Activated CD8-positive, alpha-beta memory T cell treated with anti-CD3 and anti-CD28 coated beads, Interleukin-2, amount 50 U/mL, for 4 hours (primary cell): ENCODE measurements at places on chromosomes 2 and 18.
A peak's percentile ranks its signal among the peaks of the same experiment; 100 is the strongest.

- DNase-seq, result no peak
Observed at GRCh38 chr2:202054679-202055078, 18.4 kb upstream of the KIAA2012 start.

DNA sequence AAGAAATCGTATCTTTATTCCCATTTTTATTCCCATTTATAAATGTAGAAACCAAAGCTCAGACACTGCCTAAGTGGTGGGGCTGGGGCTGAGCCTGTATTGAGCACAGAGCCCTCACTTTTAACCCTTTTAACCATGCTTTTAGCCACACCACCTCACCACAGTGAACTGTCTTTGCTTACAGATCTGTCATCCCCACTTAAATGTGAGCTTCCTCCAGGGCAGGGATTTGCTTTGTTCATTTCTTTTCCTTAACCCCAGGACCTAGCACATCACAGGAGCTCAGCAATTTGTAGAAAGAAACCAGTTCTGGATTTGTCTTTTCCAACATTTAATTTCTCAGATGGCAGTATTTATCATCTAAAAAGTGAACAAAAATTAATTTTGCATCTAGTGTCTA is 2.2 kb downstream of the BOD1L2 start:
- no peak for DNase-seq

- no peak for DNase-seq
Observed at GRCh38 chr2:212904646-212905045, 246.8 kb downstream of the IKZF2 start.

DNA sequence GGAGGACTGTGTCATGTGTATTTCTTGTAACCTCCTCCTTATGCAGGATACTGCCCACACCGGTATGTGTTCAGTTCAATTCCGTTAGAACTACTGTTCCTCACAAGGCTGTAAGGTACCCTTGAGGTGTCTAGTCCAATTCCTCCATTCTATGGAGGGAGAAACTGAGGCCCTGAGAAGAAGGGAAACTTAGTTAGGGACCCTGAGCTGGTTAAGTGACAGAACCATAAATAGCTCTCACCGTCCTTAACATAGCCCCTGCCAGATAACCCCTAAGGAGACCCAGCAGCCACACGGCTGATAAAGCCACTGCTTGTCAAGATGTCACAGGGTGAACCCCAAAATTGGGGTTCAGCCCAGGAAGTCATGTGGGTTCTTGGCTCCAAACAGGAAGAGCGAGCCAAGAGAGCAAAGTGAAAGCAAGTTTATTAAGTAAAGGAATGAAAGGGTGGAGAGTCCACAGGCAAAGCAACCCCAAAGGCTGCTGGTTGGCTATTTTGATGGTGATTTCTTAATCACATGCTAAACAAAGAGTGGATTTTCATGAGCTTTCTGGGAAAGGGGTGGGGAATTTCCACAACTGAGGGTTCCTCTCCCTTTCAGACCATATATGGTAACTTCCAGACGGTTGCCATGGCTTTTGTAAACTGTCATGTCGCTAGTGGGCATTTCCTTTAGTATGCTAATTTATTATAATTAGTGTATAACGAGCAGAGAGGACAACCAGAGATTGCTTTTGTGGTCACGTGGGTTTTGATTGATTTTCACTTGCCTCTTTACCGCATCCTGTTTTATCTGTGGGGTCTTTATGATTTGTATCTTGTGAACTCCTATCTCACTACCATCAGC is 83.4 kb upstream of the RTN4 start:
- no peak for DNase-seq

- DNase-seq, result peak; percentile 18
Observed at GRCh38 chr2:148875387-148876051, 492 bp downstream of the KIF5C start.

- no peak for DNase-seq
Observed at GRCh38 chr2:171271971-171272436, 111.3 kb upstream of the TLK1 start.

- no peak for DNase-seq
Observed at GRCh38 chr2:234670052-234670451, 173.2 kb upstream of the ARL4C start.

DNA sequence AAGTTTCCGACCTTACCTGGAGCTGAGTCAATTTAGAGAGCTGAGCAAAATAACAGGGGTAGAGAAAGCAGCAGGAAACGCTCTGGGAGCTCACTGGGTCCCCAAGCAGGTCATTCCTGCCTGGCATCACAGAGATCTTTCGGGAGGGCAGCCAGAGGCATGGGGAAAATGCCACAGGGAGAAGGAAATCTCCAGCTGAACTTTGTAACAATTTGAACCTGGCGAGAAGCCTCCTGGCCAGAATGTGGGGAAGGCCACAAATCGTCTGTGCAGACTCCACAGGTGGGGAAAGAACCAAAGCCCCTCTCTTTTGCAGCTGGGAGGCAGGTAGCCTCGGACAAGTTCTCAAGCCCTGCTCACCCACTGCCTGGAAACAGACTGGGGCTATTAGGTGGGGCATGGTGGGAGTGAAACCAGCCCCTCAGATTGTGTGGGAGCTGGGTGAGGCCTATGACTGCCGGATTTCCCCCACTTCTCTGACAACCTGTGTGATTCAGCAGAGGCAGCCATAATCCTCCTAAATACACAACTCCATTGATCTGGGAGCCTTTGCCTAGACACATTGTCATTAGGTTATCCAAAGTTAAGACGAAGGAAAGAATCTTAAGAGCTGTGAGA is 53.9 kb downstream of the INO80D start:
- no peak for DNase-seq

DNA sequence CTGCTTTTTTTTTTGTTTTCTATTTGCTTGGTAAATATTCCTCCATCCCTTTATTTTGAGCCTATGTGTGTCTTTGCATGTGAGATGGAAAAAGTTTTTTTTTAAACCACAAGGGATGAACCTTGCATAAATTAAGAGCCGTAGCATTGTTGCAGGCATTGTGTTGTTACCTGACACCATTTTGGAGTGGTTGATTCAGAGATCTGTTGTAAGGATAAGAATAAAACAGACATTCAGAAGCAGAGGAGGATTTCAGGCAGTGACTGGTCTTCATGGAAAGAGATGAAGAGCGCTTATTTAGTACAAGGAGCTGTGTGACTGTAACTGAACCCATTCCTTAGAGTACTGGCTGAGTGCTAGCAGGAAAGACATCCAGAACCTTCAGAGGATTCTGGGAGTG is 101.2 kb downstream of the LTBP1 start:
- no peak for DNase-seq
